ENCODE measurements at places on chromosomes 1 and 21. TPM values are rescaled to one million over a fixed set of nuclear protein-coding genes. Genes with fewer than 3 reads are reported as not detected.
A peak's percentile ranks its signal among the peaks of the same experiment; 100 is the strongest.

GRCh38 chr1:156887317-156887716 is 6.2 kb upstream of the PEAR1 start:
- DNase-seq, result no peak
- no peak overlapping the region for H3K27ac ChIP-seq
- no peak overlapping the region for H3K4me3 ChIP-seq
- H3K4me1 ChIP-seq, result no peaks in the 10 kb centered on the region

Gene NBPF10
- 2.8 TPM for total RNA-seq

- H3K27ac ChIP-seq, result peak overlapping the region; percentile 84
- peaks cover 20% of the 10 kb centered on the region for H3K4me1 ChIP-seq
- DNase-seq, result no peak
- H3K36me3 ChIP-seq, result no peaks in the 10 kb centered on the region
- H3K27me3 ChIP-seq, result peaks cover 35% of the 10 kb centered on the region
Measured at GRCh38 chr1:212608959-212609700, 569 bp downstream of the ATF3 start.

DNA sequence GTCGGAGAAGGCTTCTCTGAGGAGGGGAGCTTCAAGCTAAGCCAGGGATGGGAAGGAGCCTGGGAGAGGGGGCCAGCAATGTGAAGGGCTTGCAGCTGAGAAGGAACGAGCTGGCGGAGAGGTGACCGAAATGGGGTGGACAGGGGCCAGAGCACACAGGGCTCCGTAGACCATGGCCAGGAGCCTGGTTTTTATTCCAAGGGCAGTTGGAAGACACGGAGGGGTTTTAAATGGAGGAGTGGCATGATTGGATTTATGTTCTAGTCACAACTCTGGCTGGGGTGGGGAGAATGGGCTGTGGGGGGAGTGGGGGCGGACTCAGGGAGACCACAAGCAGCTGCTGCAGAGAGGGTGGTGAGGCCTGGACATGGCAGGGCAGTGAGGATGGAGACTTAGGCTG is 5.1 kb upstream of the EPS8L3 start:
- H3K4me3 ChIP-seq, result no peak overlapping the region
- no peaks in the 10 kb centered on the region for H3K4me1 ChIP-seq
- DNase-seq, result no peak
- H3K27ac ChIP-seq, result no peak overlapping the region

DNA sequence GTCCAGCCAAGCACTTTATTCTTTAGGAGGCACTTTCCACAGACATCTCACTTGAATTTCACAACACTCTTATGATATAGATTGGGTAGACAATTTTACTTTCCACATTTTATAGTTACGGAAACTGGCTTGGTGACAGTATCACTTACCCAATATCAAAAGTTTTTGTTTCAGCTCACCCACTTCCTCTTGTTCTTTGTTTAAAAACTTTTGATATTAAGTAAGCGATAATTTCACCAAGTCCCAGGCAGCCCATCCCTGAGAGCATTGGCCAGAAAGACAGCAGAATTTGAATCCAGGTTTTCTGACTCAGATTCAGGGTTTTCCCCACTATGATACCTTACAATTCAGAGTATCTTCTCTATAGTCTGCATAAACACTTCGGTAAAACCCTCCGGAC is 60.0 kb downstream of the LRIG2 start:
- H3K36me3 ChIP-seq, result no peaks in the 10 kb centered on the region
- no peaks in the 10 kb centered on the region for H3K4me1 ChIP-seq
- no peak for DNase-seq
- no peak overlapping the region for H3K4me3 ChIP-seq

DNA sequence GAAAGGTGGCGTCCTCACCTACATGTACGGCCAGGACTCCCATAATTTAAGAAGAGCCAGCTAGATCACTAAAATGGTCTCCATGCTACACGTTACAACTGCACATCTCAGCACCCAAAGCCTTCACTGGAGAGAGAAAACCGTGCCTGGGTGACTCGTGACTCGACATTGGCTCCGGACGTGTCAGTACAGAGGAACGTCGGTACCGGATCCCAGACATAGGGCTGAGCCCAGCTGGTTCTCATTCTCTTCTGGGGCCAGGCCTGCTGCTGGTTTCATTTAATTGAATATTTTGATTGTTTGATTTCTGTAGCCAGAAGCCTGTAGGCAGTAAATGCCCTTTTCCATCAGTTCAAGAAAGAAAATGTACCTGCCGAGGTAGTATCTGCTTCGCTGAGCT is 93.1 kb downstream of the HHIPL2 start:
- H3K27ac ChIP-seq, result no peak overlapping the region
- 0 out of 2 replicates have a peak, but pooled peaks cover 2% of the 10 kb centered on the region for H3K27me3 ChIP-seq
- no peak for DNase-seq
- no peaks in the 10 kb centered on the region for H3K36me3 ChIP-seq
- H3K4me1 ChIP-seq, result no peaks in the 10 kb centered on the region

DNA sequence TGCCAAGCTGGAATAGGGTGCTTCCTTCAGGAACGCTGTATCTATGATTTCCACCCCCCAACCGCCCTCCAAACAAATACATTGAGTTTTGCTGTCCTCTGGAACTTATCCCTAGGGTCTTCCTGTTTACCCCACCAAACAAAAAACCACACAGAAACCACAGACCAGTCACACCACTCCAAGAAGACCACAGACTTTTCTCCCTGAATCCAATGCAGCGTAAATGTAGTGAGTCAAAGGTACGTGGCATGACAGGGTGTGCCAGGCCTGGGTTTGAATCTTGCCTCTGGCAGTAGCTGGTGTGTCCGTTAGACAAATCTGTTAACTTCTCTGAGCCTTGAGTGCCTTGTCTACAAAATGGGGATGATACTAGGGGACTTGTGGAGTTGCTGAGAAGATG is 27.8 kb downstream of the ASAP3 start:
- H3K27me3 ChIP-seq, result no peaks in the 10 kb centered on the region
- no peaks in the 10 kb centered on the region for H3K4me1 ChIP-seq
- H3K4me3 ChIP-seq, result no peak overlapping the region
- H3K27ac ChIP-seq, result no peak overlapping the region
- no peaks in the 10 kb centered on the region for H3K36me3 ChIP-seq

- no peaks in the 10 kb centered on the region for H3K4me1 ChIP-seq
- no peaks in the 10 kb centered on the region for H3K27me3 ChIP-seq
Measured at GRCh38 chr1:44835738-44836675, 7.0 kb downstream of the PTCH2 start.

Gene TRAF5
- total RNA-seq, result 10.5 TPM

DNA sequence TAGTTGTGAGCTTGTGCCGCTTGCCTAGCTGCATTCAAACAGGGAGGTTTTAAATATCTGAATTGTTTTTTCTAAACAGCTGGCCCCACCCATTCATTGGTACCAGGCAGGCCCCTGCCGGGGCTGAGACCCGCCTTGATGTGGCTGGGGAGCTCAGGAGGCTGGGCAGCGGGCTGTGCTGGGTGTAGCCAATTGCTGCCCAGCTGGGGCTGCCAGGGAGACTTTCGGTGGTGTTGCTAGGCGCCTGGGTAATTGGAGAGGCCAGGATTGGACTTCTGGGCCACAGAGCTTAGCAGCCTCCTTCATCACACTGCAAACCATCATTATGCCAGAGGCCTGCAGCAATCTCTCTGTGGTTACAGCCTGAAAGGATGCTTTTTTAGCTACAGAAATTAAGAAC is 12.2 kb downstream of the RHBDL2 start:
- no peak overlapping the region for H3K27ac ChIP-seq
- no peaks in the 10 kb centered on the region for H3K36me3 ChIP-seq
- no peaks in the 10 kb centered on the region for H3K4me1 ChIP-seq
- H3K4me3 ChIP-seq, result no peak overlapping the region

Gene MATN1
- total RNA-seq, result 0.59 TPM

DNA sequence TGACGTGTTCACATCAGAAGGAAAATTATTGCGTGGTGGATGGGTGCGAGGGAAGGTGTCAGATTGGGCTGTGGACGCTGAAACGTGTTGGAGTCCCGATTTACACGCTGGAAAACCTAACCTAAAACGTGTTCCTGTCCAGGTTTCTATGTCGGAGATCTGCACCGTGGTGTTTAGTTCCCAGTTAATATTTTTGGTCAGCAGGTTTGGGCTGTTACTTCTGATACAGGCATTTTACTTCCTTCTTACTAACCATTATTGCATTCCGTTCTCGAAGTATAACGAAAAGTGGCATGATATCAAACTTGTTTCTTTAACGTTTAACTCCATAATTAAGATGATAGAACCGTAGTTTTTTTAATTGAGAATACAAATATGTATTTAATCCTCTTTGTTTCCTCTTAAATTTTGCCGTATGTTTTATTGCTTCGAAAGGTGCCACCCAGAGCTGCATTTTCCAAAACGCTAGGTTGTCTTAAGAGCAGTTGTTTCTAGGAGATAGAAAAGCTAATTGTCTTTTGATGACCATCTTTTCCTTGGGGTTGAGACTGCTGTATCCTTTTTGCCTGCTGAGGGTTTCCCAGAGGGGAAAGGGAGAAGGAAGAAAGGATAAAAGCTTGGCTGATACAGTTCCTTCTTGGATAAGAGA is 1.3 kb downstream of the ADARB1 start:
- H3K36me3 ChIP-seq, result no peaks in the 10 kb centered on the region
- DNase-seq, result no peak
- H3K4me3 ChIP-seq, result peak overlapping the region; percentile 62
- H3K4me1 ChIP-seq, result peaks cover 11% of the 10 kb centered on the region
- H3K27ac ChIP-seq, result peak overlapping the region; percentile 29
- no peaks in the 10 kb centered on the region for H3K27me3 ChIP-seq

Gene F13B
- not detected for total RNA-seq

GRCh38 chr1:183403498-183403897 is 14.7 kb downstream of the NMNAT2 start:
- no peaks in the 10 kb centered on the region for H3K36me3 ChIP-seq
- H3K4me3 ChIP-seq, result no peak overlapping the region
- H3K4me1 ChIP-seq, result no peaks in the 10 kb centered on the region
- DNase-seq, result no peak

DNA sequence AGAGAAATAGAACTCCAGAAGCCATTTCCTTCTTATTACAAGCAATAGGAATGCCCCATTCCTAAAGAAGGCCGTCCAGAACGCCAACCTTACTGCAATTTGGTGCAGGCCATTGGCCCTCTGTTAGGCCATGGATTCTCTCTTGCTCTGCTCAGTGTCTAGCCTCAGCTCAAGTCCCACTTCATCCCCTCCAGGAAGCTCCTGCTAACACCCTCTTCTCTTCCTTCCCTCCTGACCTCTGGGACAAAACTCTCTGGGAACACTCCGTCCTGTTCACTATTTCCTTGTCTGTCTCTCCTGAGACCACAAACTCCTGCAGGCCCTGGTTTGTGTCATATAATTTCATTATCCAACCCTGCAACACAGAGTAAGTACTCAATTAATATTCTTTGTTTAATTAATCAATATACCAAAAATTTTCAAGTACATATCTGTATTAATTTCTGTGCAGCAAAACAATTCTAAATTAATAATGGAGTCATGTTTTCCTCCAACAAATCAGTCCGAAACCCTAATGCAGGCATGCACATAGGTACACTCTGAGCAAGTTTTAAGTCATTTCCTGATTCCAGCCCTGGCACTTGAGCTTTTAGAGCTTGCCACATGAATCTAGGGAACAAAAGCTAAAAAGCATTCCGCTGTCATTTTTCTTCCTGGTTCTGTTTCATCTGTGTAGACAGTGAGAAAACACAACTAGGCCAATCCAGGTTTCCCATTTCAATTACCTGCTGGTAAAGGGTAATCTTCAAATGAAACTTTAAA is 245.3 kb downstream of the SETD4 start:
- H3K27ac ChIP-seq, result no peak overlapping the region
- no peak overlapping the region for H3K4me3 ChIP-seq
- H3K27me3 ChIP-seq, result no peaks in the 10 kb centered on the region
- no peaks in the 10 kb centered on the region for H3K36me3 ChIP-seq
- no peak for DNase-seq

Gene SH3BP5L
- 23.9 TPM for total RNA-seq

Gene PLA2G2D
- total RNA-seq, result not detected

Gene PRDX1
- 719 TPM for total RNA-seq

GRCh38 chr1:119004781-119005180 is 16.6 kb upstream of the TBX15 start:
- H3K36me3 ChIP-seq, result no peaks in the 10 kb centered on the region
- no peak overlapping the region for H3K27ac ChIP-seq
- no peak overlapping the region for H3K4me3 ChIP-seq
- no peaks in the 10 kb centered on the region for H3K27me3 ChIP-seq
- no peak for DNase-seq

DNA sequence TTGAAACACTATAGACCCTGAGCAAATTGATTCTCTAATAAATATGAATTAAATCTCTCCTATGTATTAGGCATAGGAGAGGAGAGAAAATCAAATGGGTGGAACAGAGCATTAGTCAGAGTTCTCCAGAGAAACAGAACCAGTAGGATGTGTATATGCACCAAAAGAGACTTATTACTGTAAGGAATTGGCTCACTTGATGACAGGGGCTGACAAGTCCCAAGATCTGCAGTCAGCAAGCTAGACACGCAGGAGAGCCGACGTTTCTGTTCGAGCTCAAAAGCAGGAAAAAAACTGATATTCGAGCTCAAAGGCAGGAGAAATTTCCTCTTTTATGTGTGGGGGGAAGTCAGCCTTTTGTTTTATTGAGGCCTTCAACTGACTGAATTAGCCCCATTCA is 259.2 kb upstream of the KAZN start:
- no peak overlapping the region for H3K4me3 ChIP-seq
- no peaks in the 10 kb centered on the region for H3K4me1 ChIP-seq
- H3K36me3 ChIP-seq, result no peaks in the 10 kb centered on the region
- no peaks in the 10 kb centered on the region for H3K27me3 ChIP-seq
- no peak for DNase-seq
- no peak overlapping the region for H3K27ac ChIP-seq
